ENCODE measurements at places on chromosomes 2 and 18.

GRCh38 chr18:63356272-63356896, 10.6 kb downstream of the KDSR start:
- peak; percentile 55 for DNase-seq

DNA sequence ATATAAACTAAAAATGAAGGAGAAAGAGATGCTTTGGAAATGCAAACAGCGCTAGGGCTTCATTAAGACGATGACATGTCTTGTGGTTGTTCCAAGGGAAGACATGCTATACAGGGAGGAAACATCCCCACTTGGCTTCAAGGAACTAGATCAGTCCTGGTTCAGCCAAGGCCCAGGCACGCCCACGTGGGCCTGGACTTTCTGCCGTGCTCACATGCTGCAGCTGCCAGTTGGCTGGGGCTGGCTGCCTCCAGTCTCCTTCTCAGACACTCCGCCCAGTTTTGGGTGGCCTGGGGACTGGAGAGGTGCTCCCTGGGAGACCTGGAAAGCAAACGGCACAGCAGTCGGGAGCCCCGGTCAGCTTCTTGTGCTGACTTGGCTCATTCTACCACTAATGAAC, 109.6 kb downstream of the GLI2 start:
- no peak for DNase-seq

GRCh38 chr2:64913357-64913869, 75.8 kb upstream of the SLC1A4 start:
- no peak for DNase-seq

- DNase-seq = peak; percentile 56
Observed at GRCh38 chr2:36539631-36540030, 58.3 kb downstream of the FEZ2 start.

- DNase-seq = no peak
Observed at GRCh38 chr18:79806976-79807841, 9.5 kb downstream of the KCNG2 start.

DNA sequence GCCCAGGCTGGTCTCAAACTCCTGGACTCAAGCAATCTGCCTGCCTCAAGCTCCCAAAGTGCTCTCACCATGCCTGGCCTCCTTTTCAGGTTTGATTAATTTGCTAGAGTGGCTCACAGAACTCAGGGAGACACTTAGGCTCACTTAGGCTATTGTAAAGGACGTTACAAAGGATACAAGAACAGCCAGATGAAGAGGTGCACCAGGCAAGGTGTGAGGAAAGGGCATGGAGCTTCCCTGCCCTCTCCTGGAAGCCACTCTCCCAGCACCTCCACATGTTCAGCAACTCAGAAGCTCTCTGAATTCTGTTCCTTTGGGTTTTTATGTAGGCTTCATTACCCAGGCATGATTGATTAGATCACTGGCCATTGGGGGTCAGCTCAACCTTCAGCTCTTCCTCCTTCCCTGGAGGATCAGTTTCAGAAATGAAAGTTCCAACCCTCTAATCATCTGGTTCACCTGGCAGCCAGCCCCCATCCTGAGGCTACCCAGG, 78.7 kb upstream of the RGPD5 start:
- peak; percentile 70 for DNase-seq

GRCh38 chr2:2664989-2665833, 334.1 kb upstream of the MYT1L start:
- peak; percentile 7 for DNase-seq

DNA sequence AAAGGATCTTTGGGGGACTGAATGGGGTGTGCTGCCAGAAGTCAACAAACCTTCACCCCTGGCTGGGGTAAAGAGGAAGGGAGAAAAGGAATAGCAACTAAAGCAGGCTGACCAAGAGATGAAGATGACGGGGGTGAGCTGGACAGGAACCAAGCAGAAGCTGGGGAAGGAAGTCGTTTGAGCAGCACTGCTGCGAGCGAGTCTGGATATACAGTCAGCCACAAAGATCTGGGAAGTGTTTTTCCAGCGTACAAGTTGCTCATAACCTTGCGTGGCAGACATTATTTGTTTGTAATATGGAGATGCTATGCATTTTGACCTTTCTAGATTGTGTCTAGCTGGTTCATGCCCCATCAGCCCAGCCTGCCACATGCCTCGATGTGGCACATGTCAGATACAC, 71.2 kb downstream of the EIF2AK3 start:
- no peak for DNase-seq

- no peak for DNase-seq
Observed at GRCh38 chr2:152064001-152064400, 34.8 kb downstream of the CACNB4 start.

GRCh38 chr18:59300676-59301285, 17.7 kb downstream of the CPLX4 start:
- peak; percentile 69 for DNase-seq

DNA sequence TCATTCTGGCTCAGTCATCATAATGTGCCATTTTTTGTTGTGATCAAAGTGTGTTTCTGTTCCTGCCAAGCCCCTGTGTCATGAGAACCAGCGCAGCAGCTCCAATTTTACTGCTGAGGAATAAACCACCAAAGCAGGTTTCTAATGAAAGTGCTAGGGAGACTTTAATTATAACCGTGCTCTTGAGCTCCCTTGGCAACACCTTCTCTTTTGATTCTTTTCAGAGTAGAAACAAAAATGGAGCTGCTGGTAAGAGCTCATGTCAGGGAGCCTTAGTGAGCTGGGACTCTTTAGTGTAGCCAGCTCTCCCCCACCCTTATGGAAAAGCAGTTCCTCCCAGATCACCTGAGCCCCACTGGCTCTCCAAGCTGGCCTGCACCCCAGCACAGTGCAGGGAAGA, 74.3 kb downstream of the LYPD1 start:
- no peak for DNase-seq

DNA sequence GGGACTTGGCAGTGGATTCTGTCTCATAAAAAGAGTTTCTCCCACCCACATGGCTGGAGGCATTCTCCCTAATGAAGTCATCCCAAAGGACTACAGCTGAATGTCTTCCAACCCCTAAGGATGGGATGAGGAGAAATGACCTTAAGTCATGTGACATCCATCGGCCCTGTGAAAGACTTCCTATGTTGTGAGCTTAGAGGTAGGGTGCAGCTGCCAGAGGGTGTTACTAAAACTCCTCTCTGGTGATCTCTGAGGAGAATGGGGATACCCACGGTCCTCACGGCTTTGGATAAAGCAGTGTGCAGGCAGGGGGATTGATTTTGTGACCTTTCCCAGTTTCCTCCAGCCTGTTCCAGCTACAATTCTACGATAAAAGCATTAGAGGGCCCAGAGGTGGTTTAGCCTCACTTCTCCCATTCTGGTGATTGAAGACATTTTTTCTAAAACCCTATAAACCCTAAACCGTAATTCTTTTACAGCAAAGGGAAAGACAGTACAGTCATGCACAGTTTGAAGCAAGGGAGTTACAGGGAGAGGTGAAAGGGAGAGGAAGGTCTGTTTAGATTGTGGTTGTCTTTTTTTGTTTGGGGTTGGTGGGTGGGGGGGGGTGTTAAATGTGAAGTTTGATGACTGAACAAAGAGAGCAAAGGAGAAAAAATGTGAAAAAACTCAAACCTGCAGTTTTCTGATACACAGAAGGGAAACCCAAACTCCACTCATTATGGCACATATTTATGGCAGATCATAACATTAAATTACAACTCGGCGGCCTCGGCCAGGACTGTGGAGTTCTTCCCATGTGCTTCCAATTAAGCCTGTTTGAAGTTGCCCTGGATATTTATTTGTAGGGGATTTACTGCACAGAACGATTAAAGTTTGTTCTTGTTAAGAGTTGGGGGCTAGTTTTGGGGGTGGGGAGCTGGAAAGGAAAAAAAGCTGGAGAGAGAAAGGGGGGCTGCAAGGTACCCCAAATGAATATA, 26.6 kb upstream of the SLC14A2 start:
- DNase-seq = no peak

GRCh38 chr2:200860092-200860795, 4.2 kb downstream of the CLK1 start:
- peak; percentile 45 for DNase-seq

DNA sequence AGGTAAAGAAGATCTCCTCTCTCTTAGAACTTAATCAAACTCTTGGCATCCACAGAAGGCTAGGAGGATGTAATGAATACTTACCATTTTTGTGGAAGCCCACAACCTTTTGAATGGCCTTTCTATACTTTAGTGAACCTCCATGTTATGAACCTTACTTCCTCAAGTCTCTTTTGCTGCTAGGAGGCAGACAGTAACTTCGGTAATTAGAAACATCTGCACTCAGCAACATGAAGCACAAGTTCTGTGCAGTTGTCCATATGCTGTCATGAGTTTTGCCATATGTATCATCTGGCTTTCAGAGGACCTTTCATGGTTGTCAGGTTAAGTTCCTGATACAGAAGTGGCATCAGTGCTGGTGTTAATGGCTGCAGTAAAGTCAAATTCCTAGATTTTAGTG, 50.4 kb downstream of the PDK1 start:
- DNase-seq = no peak

GRCh38 chr2:219616550-219616949, 10.9 kb upstream of the SLC4A3 start:
- DNase-seq = no peak

DNA sequence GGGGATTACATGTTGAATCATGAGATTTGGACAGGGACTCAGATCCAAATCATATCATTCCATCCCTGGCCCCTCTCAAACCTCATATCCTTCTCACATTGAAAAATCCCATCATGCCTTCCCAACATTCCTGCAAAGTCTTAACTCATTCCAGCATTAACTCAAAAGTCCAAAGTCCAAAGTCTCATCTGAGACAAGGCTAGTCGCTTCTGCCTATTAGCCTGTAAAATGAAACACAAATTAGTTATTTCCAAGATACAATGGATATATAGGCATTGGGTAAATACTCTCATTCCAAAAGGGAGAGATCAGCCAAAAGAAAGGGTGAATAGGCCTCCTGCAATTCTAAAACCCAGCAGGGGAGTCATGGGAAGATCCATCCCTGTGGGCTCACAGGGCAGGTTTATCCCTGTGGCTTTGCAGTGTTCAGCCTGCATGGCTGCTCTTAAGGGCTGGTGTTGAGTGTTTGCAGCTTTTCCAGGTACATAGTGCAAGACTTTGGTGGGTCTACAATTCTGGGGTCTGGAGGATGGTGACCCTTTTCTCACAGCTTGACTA, 21.2 kb upstream of the SLC14A1 start:
- no peak for DNase-seq

DNA sequence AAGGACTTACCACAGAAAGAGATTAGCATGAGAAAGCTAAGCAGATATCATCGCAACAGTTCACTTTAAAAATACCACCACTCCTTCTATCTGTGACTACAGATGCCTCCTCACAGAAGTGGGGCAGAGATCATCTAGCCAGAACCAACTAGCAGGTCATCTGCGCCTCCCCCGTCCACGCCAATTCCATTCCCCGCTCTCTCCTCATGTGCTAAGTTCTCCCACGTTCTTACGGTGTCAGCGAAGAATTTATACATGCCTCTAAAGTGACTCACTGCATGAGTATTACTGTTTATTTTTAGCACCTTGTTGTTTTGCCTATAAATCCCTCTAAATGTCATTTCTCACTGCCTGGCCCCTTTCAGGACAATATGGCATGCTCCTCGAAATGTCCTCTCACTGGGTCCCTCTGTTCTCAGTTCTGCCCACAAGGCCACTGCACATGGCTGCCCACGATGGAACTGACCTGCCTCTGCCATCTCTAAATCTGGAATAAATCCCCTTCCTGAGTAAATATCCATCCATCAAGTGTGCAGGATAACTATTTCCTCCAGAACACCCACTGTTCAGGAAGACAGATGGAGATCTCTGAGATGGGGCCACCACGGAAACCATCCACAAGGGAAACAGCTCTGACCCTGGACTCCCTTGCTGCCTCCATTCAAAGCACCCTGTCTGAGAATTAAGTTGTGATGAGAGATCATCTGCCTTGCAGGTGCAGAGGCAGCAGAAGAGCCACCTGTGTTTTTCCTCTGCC, 137.7 kb downstream of the IRS1 start:
- DNase-seq = peak; percentile 92

GRCh38 chr2:238376884-238377391, 49.8 kb upstream of the ASB1 start:
- DNase-seq = peak; percentile 30

- DNase-seq = no peak
Observed at GRCh38 chr2:10160203-10160955, 37.8 kb downstream of the RRM2 start.

DNA sequence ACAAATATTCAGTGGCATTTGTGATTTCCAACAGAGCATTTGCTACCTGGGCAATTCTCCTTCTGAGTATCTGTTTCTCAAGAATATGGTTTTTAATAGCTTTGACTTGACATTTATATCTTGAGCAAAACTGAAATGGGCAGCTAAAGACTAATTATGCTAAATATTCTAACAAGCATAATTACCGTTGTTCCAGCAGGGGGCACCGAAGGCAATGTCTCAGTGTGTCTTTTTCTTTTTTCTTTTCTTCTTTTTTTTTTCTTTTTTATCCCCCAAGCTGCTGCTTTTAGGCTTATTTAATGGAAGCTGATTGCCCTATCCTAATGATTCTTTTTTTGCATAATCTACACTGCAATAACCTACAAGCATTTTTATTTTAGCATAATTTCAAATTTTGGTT, 138.9 kb upstream of the NABP1 start:
- peak; percentile 33 for DNase-seq

DNA sequence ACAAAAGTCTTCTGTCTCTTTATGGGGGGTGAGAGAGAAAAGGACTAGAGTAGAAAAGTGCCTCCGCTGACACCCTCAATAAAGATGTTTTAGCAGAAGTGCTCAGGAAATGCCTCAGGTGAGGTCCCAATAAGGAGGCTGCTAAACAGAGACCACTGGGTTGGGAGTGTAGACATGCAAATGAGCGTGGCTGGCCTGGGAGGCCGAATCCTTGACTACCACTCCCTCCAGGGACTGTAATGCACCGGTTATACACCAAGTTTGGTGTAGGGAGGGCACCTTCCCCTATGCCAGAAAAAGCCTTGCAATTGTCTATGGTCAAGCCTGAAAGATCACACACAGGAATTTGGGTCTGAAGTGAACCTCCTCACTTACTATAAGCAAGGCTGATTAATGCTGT, 1.8 kb downstream of the TMX3 start:
- no peak for DNase-seq

DNA sequence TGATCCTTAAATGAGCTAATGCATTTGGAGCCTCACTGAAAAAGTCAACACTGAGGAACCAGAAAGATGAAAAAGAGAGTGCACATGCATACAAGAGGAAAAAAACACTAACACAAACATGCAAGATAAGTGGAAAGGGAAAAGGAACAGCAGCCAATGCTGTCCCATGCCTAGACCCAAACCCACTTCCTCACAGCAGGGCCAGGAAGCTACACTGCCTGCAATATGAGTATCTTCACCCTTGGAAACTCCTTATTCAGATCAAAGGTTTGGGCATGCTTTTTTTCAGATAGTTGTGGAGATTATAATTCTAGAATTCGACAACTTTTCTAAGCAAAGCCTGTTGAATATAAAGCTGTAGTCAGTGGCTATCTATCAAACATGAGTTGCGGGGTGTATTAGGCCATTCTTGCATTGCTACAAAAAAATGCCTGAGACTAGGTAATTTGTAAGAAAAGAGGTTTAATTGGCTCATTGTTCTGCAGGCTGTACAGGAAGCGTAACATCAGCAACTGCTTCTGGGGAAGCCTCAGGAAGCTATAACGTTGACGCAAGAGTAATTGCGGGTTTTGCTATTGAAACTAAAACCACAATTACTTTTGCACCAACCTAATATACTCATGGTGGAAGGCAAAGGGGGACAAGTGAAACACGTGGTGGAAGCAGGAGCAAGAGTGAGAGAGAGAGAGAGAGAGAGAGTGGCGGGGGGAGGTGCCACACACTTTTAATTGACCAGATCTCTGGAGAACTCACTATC, 138.2 kb downstream of the MBD2 start:
- no peak for DNase-seq

- peak; percentile 35 for DNase-seq
Observed at GRCh38 chr2:70785137-70785911, 5.1 kb downstream of the FIGLA start.
